ENCODE measurements at places on chromosomes 7 and 10.

- peak; percentile 87 for DNase-seq
Measured at GRCh38 chr10:71985542-71986250, 21.5 kb downstream of the CHST3 start.

GRCh38 chr10:122665329-122665860 is 34.3 kb downstream of the C10orf120 start:
- no peak for DNase-seq

DNA sequence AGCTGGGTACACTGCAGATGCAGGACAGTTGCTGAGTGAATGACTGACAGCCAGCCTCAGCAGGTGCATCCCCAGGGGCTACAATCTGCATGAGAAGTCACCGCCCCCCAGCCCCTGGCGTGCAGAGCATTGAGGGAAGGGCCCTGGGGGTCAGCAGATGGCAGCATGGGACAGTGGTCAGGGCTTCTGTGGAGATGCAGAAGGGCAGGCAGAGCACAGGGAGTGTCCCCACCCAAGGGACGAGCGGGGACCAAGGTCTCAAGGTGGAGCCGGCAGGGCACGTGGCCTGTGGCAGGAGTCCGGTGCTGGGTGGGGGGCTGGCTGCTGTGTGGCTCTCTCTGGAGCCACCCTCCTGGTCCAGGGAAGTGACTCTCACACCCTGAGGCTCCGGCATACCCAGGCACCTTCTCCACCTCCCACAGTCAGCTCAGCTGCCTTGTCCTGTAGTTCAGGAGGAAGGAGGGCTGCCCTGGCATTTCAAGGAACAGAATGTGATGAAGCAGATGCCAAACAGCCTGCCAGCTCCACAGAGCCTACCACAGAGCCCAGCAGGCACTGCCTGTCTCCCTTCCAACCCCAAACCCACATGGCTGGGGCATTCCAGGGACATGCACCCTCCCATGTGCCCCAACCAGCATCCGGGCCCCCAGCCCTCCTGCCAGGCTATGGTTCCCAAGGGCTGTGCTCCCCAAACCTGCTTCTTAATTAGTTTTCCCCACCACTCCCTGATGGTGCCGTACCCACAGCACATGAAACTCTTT is 114.5 kb downstream of the TMEM130 start:
- DNase-seq = no peak

DNA sequence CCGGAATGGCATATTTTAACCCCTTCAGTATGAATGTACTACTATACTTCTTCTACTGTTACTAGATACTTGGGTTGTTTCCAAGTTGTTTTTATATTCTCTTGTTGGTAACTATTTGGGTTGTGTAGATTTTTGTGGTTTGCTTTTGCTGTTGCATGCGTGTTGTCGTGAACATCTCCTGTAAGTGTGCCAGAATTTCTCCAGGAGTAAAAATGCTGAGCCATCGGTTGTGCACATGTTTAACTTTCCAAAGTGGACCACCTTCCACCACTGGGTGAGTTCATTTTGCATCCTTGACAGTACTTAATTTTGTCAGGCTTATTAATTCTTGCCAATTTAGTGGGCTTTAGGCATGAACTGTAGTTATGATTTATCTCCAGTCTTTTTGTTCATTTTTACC is 47.9 kb downstream of the CSGALNACT2 start:
- no peak for DNase-seq

- no peak for DNase-seq
Measured at GRCh38 chr10:96747734-96748550, 27.6 kb upstream of the PIK3AP1 start.

DNA sequence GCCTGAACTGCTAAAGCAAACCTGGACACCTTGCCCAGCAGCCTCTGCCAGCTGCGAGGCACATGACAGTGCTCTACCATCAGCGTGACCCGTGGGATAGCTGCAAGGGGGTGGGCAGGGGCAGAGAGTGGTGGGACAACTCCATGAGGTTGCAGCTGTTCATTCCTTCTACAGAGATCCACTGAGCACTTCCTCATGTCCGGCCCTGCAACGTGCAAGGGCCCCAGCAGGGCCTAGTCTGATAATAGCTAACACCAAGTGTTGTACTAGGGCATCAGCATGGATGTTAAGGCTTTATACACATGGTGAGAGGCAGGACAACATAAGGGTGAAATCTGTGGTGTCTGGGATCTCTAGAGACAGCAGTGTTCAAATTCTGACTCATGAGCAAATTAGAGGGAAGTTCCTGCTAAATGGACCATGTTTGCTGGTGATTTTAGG is 14.3 kb downstream of the NOD1 start:
- DNase-seq = no peak

GRCh38 chr10:61975391-61975932 is 74.0 kb downstream of the ARID5B start:
- DNase-seq = peak; percentile 55

DNA sequence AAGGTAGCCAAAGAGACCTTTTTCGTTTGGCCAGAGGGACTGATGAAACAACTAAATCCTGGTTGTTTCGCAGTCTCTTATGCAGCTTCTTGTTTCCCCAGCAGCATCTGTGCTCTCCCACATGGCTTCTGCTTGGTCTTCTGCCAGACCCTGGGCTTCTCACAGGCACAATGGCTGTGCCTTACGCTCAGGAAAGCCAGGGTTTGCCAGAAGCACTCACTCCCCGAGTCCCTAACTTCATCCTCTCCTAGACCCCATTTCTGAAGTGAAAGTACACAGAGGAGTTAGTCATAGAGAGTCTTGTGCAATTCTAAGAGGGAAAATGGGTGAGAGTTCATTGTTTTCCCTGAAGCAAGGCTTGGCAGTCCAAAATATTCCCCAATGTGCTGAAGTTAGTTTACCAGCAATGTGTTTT is 121.7 kb downstream of the EVX1 start:
- peak; percentile 93 for DNase-seq

DNA sequence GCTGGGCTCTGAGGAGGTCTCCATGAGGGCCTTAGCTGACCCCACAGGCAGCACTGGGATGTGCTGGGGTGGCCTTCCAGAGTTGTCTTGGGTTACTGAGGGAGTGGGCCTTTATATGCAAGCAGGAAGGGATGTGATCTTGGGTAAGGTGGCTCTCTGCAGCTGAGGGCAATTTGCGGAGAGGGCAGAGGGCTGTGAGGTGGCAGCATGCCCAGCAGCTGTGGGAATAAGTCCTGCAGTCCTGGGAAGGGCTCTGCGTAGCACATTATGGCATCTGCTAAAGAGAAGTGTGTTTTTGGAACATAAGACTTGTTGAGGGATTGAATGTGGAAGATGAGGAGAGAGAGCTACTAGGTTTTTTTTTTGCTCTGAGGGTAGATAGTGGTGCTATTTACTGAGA is 99.6 kb upstream of the KMT2E start:
- DNase-seq = no peak

DNA sequence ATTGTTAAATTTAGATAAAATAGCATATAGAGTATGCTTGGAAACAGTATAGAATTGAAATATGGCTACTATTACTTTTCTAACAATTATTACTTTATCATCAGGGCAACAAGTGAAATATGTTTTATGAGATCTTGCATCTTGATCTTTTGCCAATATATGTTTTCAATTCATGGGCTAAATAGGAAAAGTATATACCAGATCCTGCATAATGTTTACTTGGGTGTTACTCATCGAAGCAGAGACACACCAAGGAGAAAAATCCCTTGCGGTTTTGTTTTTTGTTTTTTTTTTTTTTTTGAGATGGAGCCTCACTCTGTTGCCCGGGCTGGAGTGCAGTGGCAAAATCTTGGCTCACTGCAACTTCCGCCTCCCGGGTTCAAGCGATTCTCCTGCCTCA is 541.4 kb downstream of the SUGCT start:
- no peak for DNase-seq

GRCh38 chr7:98420966-98421612 is 20.2 kb upstream of the BAIAP2L1 start:
- no peak for DNase-seq
